ENCODE measurements at places on chromosomes 11 and 22.
A peak's percentile ranks its signal among the peaks of the same experiment; 100 is the strongest.

- peak; percentile 21 for DNase-seq
Measured at GRCh38 chr11:67584205-67584880, 731 bp downstream of the GSTP1 start.

GRCh38 chr11:31617246-31617645 lies 107.7 kb downstream of the ELP4 start:
- no peak for DNase-seq

GRCh38 chr11:20887137-20887536 lies 217.8 kb downstream of the NELL1 start:
- DNase-seq, result no peak

DNA sequence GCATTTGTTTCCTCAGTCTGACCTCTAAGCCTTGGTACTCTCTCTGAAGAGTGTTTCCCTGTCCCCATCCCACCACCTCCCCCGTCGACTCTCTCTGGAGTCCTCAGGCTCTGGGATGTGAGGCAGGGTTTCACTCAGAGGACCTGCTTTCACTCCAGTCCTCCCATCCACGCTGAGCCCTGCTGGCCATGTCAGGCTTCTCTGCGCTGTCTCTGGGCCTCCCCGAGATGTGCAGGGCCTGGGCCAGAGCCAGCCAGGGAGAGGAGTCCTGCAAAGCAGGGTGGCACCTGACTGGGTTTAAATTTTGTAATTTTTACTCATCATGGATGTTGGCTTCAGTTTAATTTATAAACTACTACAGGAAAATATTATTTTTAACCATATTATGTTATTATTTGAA lies 3.3 kb downstream of the SCGB2A2 start:
- DNase-seq, result no peak

DNA sequence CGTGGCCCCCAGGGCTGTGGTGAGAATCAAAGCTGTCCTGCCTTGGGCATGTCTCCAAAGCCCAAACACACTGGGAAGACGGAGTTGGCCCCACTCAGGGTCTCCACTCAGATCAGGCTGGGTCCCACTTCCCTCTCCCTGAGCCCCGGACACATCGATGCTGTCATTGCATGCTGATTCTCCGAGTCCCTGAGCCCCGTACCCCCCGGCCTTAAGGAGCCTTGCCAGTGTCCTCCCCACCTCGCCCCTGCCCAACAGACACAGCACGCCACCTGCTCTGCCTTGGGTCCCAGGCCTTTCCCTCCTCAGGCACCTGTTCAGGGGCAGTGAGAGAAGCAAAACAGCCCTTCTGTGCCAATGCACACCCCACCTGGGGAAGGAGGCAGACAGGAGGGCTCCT lies 14.6 kb downstream of the EIF1AD start:
- no peak for DNase-seq

GRCh38 chr11:46865340-46865739 lies 19.3 kb upstream of the CKAP5 start:
- no peak for DNase-seq

- DNase-seq, result no peak
Measured at GRCh38 chr22:22248878-22249277, 4.3 kb downstream of the VPREB1 start.

DNA sequence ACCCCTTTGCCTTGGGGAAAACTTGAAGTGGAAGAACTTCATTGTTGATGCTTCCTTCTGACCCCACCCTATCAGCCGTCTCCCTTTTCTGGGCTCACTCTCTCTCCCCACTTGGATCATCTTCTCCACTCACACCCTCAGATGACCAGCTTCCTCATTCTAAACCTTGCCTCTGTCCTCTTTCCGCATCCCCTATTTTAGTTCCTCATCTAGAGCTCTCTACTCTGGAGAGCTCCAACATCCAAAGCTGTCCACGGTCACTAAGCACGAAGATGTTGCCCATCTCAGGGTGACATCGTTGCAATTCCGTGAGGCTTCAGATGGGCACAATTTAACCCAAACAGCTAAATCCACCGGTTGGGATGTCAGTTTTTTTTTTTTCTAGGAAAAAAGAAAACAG lies 31.6 kb upstream of the ME3 start:
- no peak for DNase-seq

GRCh38 chr11:117287668-117288067 lies 3.5 kb upstream of the BACE1-AS start:
- no peak for DNase-seq

- no peak for DNase-seq
Measured at GRCh38 chr11:83641511-83641910, 355.3 kb upstream of the CCDC90B start.

GRCh38 chr11:12008790-12009616 lies 577 bp upstream of the DKK3 start:
- DNase-seq, result peak; percentile 52

DNA sequence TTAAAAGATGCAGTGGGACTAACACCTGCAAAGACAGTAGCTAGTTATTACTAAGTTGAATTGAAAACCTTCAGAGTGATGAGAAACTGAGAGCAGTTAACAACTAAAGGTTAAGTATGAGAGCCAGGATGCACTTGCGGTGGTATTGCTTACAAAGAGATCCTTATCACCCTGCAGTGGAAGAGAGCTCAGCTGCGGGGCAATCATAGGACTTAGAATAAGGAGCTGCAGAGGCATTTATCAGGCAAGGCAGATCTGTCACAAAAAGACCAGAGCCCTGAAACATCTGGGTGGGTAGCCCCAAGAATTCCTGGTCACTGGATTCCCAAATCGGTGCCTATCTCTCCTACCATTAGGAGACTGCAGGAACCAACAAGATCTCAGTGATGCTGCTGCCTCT lies 34.3 kb upstream of the CFAP300 start:
- no peak for DNase-seq

DNA sequence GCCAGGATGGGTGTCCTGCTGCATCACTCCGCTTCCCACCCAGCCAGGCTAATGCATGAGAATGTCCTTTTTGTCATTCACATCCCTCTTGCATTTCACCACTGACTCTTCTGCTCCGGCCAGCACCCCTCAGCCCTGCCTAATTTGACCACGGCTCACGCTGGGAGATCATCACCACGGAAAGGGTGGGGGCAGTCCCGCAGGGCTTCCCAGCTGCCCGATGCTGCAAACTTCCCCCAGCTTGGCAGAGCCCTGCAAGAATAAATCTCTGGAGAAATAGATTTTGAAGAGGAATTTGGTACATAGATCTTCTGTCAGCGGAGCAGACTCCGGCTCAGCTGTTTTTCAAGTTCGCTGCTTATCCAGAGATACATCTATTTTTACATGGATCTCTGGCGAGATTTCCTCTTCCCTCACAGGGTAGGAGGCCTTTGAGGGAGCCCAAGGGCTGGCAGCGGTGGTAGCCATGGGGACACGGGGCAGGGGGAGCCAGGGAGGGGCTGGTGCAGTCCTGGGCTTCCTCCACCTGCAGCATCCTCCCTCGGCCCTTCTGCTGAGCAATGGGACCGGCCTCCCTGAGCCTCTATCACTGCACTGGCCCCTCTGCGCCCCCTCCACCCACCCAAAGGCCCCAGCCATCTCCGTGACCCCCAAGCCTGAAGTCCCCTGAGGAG lies 62.6 kb downstream of the BUD13 start:
- DNase-seq, result no peak

- DNase-seq, result no peak
Measured at GRCh38 chr22:25765016-25765367, 23.0 kb downstream of the MYO18B start.

GRCh38 chr11:129374993-129375750 lies 476 bp upstream of the BARX2 start:
- no peak for DNase-seq

DNA sequence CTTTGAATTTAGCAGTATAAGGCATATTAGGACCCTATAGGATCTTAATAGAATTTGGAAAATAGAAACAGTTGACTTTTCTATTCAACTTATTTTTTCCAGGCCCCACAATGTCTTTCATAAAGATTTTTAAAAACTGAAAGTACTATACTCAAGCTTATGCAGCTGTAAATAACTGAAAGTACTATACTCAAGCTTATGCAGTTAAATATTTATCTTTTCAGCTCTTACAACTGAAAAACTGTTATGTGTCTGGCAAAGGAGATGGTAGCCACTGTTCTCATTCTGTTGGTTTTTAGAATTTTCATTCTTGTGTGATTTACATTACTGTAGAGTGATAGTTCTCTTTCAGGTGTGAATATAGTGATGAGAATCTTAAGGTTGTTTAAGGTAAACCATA lies 16.5 kb downstream of the HIPK3 start:
- no peak for DNase-seq

- DNase-seq, result no peak
Measured at GRCh38 chr11:44750551-44751465, 24.0 kb downstream of the TSPAN18 start.

DNA sequence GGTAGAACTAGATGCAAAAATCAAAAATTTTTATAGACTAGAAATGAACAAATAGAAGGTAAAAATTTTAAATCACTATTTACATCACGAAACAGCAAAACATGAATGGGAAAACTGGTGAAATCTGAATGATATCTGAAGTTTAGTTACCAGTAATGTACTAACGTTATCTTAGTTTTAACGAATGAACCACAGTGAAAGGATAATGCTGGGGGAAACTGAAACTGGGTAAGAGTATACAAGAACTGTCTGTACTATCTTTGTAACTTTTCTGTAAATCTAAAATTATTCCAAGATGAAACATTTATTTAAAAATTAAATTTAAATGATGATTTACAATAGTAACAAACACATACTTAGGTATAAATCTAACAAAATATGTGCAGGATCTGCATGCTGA lies 7.4 kb downstream of the GDPD4 start:
- DNase-seq, result no peak

- DNase-seq, result no peak
Measured at GRCh38 chr11:38345286-38345685, 1747.2 kb upstream of the RAG2 start.

DNA sequence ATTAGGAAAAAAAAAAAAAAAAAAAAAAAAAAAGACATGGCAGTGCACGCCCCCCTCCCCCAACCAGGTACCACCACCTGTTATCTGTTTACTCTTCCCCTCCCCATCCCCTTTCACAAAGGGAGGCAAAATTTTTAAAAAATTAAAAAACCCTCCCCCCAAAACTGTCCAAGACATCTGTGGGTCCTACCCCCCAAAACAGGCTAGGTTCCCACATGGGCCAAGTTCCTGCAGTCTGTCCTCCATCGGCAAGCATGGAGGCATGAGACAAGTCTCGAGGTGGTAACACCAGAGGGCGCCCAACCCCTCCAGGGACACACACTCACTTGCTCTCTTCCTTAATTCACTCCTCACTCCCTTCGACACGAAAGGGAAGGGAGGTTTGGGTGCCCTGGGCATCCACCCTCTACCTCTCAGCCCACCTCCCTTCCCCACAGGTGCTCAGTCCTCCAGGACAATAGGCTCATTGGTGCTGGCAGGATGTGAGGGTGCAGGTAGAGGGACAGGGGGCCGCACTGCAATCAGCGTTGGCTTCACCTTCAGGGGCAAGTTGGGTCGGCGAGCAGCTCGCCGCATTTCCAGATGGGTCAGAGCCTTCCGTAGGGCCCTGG lies 2.2 kb upstream of the TUT1 start:
- peak; percentile 46 for DNase-seq

GRCh38 chr11:1235306-1235900 lies 12.5 kb downstream of the MUC5B start:
- DNase-seq, result no peak

DNA sequence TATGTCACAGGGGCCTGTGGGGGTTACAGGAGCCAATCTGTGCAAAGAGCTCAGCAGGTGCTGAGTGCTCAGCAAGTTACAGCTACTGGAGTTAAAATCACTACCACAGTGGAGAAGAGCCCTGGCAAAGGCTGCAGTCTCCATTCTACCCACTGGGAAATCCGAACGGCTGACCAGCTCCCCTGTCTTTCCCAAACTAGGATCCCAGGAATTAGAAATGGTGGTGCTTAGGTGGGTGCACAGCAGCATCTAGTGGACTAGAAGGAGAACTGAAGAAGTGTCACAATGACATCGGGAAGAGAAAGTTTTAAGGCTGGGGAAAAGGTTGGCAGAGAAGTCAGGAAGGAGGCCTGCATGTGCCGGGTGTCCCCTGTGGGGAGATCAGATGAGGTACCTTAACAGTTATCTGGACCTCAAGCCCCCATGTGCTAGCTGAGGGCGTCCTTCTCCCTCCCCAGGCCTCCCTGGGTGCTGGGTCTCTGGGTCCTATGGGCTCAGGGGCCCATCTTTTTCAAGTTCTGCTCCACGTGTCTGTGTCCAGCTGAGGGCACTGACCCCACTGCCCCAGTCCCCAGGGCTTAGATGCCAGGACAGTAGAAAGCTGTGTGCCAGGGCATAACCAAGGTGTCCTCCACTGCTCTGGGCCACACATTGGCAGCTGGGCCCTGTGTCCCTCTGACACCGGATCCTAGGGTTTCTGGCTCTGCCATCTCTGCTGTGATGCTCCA lies 1.9 kb downstream of the PIWIL3 start:
- no peak for DNase-seq

GRCh38 chr22:41683616-41684015 lies 5.1 kb downstream of the SNU13 start:
- DNase-seq, result peak; percentile 10

DNA sequence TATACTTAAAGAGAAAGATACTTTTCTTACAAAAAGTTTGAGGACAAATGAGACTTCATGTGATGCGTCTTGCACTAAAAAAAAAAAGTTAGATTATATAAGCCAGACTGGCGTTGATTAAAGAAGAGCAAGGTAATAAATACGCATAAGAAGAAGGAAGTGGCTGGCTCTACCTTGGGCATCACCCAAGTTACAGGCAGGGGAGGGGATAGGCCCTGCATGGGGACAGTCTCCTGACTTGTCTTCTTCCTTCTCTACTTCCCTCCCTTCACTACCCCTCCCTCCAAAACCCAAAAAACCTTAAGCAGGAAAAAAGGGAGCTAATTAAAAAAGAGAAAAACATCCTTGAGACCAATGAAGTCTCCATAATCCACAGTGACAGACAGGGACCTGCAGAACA lies 22.3 kb upstream of the TMA7B start:
- no peak for DNase-seq

- DNase-seq, result no peak
Measured at GRCh38 chr22:42268852-42269410, 1.5 kb downstream of the TCF20 start.

DNA sequence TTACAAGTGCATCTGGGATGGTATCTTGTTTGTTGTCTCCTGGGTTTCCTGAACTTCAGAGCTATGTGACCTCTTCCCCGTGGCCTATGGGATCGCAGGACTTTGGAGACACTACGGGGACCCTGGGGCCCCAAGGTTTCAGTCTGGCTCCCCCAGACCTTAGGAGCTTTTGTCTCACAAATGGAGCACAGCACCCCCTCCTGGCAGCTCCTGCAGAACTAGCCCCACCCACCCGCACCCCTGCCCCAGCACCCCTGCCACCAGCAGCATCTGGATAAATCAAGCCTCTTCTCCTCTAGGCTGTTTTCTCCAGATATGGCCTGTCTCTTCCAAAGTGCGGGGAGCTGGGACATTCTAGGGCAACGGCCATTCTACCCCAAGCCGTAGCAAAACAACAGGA lies 10.4 kb downstream of the RCOR2 start:
- DNase-seq, result no peak

GRCh38 chr11:95076416-95076815 lies 9.7 kb downstream of the SRSF8 start:
- DNase-seq, result no peak

DNA sequence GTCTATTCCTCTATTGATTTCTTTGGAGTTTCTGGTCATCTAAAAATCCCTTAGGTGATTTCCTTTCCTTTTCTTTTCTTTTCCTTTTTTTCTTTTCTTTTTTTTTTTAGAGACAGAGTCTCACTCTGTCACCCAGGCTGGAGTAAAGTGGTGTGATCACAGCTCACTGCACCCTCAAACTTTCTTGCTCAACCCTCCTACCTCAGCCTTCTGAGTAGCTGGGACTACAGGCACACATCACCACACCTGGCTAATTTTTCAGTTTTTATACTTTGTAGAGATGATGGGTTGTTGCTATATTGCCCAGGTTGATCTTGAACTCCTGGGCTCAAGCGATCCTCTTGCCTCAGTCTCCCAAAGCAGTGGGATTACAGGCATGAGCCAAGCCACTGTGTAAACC lies 1.9 kb upstream of the C11orf52 start:
- DNase-seq, result no peak

Measured in T1000 (cell line).